ENCODE measurements at places on chromosomes 5 and 9. TPM values are rescaled to one million over a fixed set of nuclear protein-coding genes. Genes with fewer than 3 reads are reported as not detected.

GRCh38 chr5:88675168-88675707, 207.7 kb downstream of the MEF2C start:
- DNase-seq: peak; percentile 22

- no peak for DNase-seq
Measured at GRCh38 chr5:124263680-124264491, 482.6 kb downstream of the ZNF608 start.

DNA sequence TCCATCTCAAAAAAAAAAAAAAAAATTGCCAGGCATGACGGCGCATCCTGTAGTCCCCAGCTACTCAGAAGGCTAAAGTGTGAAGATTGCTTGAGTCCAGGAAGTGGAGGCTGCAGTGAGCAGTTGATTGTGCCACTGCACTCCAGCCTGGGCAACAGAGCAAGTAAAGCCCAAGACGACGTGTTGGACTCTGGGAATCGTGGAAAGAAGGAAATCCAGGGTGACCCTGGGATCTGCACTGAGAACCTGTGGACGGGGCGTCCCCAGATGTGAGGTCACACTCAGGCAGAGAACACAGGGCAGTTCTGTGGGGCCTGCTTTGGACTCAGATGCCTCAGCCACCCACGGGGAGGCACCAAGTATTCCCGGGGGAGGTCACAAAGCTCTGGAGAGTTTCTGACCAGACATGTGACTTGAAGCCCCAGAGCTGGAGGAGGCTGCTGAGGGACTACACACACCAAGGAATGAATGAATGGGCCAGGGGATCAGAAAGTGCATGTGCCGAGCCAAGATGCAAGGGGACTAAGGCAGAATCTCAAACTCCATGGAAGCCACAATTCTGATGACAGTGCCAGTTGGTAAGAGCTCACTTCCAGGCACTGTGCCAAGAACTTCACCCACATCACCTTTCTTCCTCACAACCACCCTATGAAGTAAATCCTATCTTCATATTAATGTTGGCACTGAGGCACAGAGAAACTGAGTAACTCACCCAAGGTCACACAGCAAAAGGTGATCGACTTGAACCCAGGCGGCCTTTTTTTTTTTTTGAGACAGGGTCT, 12.9 kb downstream of the DYNC2I2 start:
- DNase-seq: no peak

DNA sequence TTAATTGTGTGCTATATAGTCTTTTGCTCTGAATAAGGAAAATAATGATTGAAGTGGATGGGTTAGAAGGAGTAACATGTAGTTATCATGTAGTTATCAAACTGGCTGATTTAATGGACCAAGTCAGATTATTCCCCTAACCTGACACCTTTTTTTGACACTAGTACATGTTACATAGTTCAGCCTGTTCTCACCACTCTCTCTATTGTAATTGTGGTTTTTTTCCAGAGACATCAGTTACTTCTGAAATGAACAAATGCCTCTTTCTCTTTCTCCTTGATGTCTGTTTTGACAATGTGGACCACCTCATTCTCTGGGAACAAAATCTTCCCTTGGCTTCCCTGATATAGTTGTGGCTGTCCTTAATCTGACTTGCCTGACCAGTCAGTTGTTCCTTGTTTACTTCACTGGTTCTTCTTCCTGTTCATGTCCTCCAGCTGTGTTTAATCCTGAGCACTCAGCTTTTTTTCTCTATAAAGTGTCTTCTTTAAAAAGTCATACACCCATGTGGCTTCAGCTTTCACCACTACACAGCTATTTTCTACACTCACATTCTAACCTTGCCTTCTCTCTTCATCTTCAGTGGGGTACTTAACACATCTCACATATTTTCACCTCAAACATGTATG, 243.4 kb downstream of the ARRDC3 start:
- no peak for DNase-seq

Gene SPINK4
- total RNA-seq: not detected

- no peak for DNase-seq
Measured at GRCh38 chr9:128933731-128934130, 12.9 kb downstream of the PHYHD1 start.
